ENCODE measurements at places on chromosomes 5 and 9.

GRCh38 chr5:61023131-61023530 lies 78.1 kb downstream of the NDUFAF2 start:
- DNase-seq, result no peak

DNA sequence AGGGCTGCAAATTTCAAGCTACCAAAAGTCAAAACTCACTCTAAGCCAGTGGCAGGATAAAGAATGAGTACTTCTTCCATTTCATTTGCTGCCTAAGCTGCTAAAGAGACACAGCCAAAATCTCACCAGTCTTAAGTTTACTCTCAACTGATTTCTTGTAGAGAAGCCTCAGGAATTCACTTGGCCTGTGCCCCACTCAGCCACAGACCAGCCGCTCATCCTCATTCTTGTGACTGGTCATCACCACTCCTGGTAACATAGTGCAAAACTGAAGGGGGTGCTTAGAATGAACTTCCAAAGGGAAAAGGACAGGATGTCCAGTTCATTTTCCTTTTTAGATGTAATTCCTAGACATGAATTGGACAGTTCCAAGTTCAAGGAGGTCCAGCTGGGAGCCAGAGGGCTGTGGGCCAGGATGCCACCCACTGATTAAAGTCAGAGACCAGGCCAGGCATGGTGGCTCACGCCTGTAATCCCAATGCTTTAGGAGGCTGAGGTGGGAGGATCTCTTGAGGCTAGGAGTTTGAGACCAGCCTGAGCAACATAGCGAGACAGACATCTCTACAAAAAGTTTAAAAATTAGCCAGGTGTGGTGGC lies 72.7 kb upstream of the RANBP3L start:
- DNase-seq, result no peak

DNA sequence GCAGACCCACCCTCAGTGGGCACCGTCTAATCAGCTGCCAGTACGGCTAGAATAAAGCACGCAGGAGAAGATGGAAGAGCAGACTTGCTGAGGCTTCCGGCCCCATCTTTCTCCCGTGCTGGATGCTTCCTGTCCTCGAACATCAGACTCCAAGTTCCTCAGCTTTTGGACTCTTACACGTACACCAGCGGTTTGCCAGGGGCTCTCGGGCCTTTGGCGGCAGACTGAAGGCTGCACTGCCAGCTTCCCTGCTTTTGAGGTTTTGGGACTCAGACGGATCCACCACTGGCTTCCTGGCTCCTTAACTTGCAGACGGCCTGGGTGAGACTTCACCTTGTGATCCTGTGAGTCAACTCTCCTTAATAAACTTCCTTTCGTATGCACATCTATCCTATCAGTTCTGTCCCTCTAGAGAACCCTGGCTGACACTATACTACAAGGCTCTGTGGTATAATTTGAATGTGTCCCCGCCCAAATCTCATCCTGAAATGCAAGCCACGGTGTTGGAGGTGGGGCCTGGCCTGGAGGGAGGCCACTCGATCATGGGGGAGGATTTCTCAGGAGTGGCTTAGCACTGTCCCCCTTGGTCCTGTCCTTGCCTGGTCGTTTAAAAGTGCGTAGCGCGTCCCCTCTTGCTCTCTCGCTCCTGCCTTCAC lies 31.1 kb upstream of the NRARP start:
- no peak for DNase-seq

GRCh38 chr5:112379542-112380325 lies 39.3 kb downstream of the EPB41L4A start:
- DNase-seq, result no peak

GRCh38 chr5:119412279-119413227 lies 39.7 kb upstream of the HSD17B4 start:
- no peak for DNase-seq

DNA sequence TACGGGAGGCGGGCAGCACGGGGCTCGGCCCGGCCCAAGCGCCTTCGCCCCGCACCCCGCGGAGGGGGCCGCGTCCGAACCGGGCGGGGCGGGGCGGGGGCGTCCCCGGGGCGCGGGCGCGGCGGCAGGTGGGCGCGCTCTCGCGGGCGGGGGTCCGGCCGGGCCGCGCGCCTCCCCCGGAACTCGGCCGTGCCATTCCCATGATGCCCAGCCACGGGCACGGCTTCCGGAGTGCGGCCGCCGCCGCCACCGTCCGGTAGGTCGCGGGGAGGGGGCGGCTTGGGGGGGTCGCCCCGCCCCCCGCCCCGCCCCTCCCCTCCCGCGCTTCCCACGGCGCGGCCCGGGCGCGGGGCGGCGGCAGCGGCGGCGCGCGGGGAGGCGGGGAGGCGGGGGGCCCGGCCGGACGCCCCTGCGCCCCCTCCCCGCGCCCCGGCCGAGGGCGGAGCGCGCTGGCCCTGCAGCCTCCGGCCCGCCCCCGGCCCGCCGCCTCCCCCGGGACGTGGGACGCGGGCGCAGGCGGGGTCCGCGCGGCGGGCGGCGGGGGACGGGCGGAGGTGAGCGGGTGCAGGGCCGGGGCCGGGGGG lies at the start of gene PPP1R26:
Gene PPP1R26 (plus strand): TSS at position 314 of the 584 bp plus-strand sequence. CDS start 4,729 bp downstream, outside the sequence.
- no peak for DNase-seq

DNA sequence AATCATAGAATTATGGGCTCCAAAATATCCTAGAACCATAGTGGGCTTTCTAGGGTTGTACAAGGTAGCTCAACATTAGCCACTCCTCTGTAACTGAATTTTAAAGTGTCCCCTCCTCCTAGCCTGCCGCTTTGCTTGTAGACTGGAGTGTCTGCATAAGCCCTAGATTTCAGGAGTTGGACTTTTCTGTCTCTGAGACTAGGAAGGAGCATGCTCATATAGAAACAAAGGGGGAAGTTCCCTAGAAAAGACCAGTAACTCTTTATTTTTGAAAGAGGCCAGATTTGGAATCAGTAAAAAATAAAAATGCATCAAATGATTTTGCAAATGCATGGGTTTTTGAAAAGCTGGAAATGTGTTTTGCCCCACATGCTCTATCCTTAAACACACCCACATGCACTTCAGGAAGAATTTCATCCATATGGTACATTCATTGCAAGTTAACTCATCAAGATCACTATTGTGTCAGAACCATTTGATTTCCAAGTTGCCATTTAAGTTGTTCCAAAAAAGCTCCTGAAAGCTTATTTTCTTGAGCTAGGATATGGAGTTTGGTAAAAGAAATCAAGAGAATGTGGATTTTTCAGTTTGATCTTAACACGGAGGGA lies 121.0 kb upstream of the NR3C1 start:
- no peak for DNase-seq

- DNase-seq, result no peak
Observed at GRCh38 chr5:5209089-5209488, 69.0 kb downstream of the ADAMTS16 start.

GRCh38 chr5:102762562-102763227 lies 7.6 kb downstream of the PAM start:
- DNase-seq, result no peak

- DNase-seq, result no peak
Observed at GRCh38 chr5:94274707-94275106, 343.7 kb downstream of the KIAA0825 start.

DNA sequence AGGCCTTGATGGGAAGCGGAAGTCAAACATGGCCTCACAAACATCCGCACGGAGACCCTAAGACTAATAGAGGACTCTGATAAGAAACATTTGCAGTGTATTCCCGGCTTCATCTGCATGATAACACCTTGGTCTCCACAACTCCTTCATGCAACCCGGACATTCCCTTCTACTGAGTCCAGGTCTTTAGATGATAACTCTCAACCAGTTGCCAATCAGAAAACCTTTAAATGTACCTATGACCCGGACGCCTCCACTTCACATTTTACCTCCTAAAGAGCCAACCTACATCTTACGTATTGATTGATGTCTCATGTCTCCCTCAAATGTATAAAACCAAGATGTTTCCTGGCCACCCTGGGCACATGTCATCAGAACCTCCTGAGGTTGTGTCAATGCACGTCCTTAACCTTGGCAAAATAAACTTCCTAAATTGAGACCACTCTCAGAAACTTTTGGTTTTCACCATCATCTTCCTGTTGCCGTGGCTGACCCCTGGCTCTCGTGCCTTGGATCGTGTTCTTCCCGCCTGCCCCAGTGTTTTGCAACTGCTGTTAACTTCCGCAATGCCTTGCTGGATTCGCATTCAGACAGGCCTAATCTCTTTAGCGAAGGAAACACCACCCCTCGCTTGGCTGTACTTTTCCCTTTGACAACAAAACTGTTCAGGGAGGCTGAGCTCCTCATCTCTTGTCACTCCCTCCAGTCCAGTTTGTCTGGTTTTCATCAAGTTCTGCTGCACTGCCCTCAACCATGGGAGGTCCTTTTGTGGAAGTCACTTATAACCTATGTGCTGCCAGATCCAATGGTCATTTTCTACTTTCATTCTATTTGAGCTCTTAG lies 1.1 kb upstream of the DAP start:
- no peak for DNase-seq

DNA sequence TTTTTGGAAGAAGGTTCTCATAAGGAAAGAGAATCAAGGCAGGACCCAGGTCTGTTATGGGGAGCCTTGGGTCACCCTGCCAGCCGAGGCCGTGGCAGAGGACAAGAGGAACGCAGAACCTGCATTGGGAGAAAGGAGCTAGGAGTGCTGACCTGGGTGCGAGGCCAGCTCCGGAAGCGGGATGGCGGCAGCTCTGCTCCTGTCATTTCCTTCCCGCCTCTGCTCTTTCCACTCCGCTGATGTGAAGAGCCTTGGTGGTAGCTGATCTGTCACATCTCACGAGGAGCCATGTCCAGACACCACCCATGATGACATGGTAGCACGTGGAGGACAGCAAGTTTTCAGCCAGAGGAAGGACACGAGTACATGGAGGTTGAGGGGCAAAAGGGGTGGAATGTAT lies 109.5 kb upstream of the COL5A1 start:
- no peak for DNase-seq

DNA sequence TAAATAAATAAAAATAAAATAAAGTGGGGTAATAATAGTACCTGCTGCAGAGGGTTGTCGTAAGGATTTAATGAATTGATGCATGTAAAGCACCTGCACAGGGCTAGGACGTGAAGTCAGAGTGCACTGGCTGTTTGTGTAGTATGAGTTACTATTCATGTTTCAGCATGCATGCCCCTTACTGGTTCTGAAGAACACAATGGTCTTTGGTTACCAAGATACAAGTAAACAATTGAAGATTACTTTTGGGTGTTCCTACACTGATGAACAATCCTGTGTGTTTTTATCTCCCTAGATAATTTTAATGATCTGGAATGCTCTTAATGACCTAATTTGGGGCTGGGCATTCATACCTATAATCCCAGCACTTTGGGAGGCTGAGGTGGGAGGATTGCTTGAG lies 23.2 kb upstream of the PRRC2B start:
- no peak for DNase-seq

DNA sequence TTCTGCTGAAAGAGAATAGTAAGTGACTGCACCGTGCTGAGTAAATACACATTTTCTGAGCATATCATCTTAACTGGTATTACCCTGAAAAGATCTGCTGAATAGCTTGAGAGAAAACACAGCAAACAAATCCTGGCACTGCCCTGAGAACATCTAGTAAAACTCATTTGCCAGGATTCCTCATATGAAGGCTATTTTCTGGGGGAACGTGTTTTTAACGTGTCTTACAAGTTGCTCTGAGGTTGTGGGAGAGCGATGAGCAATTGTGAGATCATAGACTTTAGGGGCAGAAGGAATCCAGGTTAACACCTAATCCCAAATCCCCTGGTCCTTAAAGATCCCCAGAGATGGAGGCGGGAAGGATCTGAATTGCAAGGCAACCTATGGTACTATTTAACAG lies 331.9 kb upstream of the RFX3 start:
- no peak for DNase-seq

DNA sequence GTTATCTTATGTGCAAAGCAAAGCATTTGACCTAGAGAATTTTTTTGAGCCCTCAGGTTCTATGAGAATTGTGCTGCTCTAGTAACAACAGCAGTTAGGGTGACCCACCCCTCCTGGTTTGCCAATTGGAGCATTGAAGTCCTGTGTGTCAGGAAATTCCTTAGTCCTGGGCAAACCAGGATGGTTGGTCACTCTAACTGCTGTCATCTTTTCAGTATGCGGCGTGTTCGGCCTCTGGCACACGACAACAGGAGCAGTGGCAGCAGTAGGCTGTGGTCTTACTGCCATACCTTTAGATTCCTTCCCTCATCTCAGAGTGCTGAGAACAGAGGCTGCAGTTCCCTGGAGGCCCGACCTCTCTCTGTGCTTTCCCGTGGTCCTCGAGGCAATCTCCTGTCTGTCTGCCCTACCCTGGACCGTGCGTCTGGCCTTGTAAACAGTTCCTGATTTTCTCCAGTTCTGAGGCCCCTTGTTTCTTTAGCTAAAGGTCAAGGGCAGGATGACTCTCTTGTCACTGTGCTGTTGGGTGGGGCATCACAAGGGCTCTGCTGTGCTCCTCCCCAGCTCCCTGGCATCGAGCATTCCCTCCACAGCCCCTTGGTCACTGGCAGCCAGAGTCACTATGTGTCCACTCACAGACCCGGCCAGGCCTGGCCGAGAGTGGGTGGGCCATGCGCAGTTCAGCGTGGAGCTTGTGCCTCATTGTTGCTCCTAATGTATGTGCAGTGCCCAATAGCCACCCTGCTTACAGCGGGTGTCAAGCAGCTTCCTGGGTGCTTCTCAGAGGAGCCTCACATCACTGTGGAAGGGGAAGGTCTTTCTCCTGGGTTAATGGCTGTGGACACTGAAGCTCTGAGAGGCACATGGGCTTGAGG lies 18.5 kb upstream of the COL15A1 start:
- DNase-seq, result no peak

DNA sequence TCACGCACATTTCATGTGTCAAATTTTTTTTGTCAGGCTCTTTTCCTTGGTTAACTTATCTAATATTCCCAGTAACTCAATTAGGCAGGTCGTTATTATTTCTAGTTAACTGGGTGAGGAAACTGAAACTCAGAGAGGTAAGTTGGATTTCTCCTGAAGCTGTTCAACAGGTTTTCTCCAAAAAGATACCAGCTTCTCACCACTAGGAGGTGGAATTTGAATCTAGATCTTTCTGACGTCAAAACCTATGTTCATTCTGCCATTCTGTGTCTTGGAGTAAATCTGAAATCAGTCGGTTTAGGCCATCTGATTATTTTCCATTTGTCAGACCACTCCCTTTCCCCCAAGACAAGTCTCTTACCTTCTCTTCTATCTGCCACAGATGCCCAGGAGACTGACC lies 572.9 kb downstream of the ACTL7B start:
- no peak for DNase-seq
